ENCODE measurements at places on chromosomes 4 and X. TPM values are rescaled to one million over a fixed set of nuclear protein-coding genes. Genes with fewer than 3 reads are reported as not detected.

Gene ITIH6
- not detected for total RNA-seq

Gene PIN4
- total RNA-seq, result 10.8 TPM

Gene OTC
- total RNA-seq, result not detected

Gene PNCK
- 0.36 TPM for total RNA-seq

Gene MAGEB2
- not detected for total RNA-seq

Gene TMEM255A
- total RNA-seq, result not detected

Gene FOXR2
- total RNA-seq, result not detected

Gene GSX2
- not detected for total RNA-seq

Gene RBMXL3
- not detected for total RNA-seq

Gene DCLK2
- total RNA-seq, result not detected

Gene HTN3
- not detected for total RNA-seq

Gene PCDH19
- not detected for total RNA-seq

Gene AMOT
- total RNA-seq, result 2.5 TPM
